ENCODE measurements at places on chromosomes 5 and 9.
A peak's percentile ranks its signal among the peaks of the same experiment; 100 is the strongest.

DNA sequence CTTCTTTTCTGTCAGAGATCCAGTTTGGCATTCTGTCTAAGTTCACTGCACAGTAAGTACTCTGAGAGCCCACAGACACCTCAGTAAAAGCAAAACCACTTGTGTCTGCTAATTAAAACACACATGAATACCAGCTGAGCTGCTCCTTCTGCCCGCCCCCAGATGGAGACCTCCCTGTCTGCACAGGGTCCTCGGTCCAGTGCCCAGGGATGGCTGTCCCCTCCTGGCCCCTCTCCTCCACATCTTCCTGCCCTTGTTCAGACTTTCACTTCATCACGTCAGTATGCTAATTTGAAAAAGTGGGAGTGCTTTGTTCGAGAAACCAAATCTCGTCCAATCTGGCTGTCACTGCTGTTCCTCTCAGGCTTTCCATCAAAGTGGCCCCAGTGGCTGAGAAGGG is 43.5 kb downstream of the LIX1 start:
- no peak for DNase-seq

- DNase-seq: no peak
Measured at GRCh38 chr9:98552331-98552730, 156.4 kb downstream of the GABBR2 start.

DNA sequence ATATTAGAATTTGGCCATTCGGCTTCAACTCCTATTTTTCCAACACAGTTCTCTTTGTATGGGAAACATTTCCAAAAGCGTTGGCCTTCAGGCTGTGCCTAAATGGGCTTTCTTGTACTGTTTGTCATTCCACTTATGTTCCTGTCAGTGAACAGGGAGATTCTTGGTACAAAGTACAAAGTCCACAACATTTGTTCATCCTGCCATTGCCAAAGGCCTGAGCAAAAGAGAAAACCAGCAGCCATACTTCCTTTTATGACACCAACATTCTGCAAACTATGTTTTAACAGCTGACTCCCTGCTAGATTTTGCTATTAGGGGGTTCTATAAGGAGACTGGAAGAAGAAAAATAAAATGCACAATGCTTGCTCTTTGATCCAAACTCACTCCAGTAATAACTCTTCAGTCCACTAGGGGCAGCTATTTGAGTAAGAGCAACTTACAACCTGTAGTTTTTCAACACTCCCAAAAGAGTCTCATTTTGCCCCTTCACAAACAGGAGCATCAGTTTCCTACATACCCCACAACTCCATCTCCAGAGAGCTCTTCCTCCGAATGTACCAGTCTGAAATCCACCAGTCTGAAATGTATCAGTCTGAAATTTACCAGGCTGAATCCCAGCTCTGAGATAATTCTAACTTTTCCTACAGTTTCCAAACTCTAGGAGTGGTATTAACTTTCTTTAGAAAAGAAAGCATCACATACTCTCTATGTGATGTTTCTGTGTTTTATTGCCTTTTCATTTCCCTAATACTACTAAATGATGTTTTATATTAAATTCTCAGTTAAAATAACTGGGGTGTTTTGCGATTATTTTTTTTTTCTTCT is 693.8 kb downstream of the DNAH5 start:
- no peak for DNase-seq

GRCh38 chr9:35096035-35096849 is at the start of gene PIGO:
PIGO (minus strand) TSS chr9:35096591; CDS start chr9:35095565, 1,026 bp downstream.
- peak; percentile 77 for DNase-seq

GRCh38 chr9:3331801-3332200 is 194.0 kb downstream of the RFX3 start:
- no peak for DNase-seq

DNA sequence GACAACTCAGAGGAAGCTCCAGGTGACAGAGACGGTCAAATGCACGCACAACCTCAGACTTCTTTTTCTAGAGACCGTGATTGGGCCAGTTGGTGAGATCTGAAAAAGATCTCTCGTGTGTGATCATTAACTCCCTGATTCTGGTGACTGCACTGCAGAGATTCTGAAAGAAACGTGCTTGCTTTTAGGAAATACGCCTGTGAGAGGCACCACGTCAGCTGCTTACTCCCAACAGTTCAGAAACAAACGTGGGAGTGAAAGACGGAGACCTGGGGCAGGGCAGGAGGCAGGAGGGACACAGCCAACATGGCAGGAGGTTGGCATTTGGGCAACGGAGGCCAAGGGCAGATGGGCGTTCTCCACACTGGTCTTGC is 15.9 kb downstream of the SLC12A7 start:
- DNase-seq: no peak

DNA sequence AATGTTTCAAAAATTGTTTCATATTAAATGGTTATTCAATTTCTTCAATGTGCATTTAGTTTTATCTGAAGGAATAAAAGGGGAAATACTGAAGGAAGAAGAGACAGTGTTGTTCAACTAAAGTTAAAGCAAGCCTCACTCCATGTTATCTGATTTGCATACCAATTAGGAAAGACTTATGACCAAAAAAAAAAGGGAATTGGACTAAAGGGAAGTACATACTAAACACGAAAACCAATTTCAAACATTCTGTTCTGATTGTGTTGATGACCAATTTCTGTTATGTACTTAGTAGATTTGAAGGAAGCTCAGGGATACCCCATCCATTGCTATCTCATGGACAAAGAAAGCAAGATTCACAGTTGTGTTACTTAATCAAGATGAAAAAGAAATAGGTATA is 4.9 kb upstream of the GAPT start:
- DNase-seq: no peak

- no peak for DNase-seq
Measured at GRCh38 chr5:168312606-168313295, 21.3 kb downstream of the WWC1 start.

DNA sequence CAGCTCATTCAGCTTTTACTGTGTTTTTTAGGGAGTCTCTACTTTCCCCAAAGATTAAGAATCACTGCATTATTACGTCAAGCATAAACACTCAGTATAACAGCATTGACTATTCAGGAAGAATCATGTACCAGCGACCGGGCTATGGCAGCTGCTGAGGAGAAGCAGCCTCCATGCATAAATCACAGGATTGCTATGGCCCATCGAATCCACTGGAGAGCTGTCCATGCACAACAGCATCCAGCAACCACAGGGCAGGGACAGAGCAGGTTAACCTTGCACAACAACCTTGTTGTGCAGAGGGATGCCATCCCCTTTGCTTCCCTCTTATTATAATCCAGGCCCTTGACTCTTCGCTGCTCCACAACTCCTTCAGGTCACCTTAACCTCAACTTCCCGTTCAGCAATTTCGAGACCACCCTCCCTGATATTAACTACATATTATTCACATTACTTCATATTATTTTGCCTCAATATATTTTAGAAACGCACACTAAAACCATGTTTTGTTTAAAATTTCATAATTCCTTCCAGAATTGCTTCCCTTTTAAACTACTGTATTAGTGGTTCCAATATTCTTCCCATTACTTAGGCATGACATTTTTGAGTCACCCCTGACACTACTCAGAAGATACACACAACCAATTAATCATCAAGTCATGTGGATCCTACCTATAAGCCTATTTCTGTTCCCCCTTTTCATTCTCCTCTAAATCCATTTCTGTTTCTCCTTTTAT is 991 bp downstream of the IARS1 start:
- DNase-seq: no peak

Measured in stimulated activated CD4-positive, alpha-beta T cell treated with anti-CD3 and anti-CD28 coated beads, TNF-alpha, amount 100 ng/mL, for 4 hours (primary cell).